Activated T-cell treated with anti-CD3 and anti-CD28 coated beads for 48 hours (primary cell): ENCODE measurements at places on chromosomes 16 and 17.

DNA sequence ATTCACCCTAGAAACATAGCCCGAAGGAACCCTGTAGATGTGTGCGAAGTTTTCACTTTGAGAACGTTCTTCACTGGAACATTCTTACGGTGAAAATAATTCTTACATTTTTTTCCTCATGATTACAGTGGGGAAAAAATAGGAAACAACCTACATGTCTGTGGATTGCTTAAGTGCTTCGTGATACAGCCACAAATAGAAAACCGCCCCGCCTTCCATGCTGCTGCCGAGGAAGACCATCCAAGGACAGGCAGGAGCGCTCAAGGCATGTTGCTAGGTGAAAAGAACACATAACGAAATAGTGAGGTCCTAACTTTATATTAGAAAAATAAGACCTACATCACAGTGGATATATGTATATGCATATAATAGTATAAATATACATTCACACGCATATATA, 78.8 kb downstream of the BMERB1 start:
- no peak for DNase-seq

GRCh38 chr16:11253009-11253994, 2.7 kb downstream of the SOCS1 start:
- no peak for DNase-seq

- no peak for DNase-seq
Measured at GRCh38 chr17:49859991-49860953, 12.4 kb upstream of the TAC4 start.

DNA sequence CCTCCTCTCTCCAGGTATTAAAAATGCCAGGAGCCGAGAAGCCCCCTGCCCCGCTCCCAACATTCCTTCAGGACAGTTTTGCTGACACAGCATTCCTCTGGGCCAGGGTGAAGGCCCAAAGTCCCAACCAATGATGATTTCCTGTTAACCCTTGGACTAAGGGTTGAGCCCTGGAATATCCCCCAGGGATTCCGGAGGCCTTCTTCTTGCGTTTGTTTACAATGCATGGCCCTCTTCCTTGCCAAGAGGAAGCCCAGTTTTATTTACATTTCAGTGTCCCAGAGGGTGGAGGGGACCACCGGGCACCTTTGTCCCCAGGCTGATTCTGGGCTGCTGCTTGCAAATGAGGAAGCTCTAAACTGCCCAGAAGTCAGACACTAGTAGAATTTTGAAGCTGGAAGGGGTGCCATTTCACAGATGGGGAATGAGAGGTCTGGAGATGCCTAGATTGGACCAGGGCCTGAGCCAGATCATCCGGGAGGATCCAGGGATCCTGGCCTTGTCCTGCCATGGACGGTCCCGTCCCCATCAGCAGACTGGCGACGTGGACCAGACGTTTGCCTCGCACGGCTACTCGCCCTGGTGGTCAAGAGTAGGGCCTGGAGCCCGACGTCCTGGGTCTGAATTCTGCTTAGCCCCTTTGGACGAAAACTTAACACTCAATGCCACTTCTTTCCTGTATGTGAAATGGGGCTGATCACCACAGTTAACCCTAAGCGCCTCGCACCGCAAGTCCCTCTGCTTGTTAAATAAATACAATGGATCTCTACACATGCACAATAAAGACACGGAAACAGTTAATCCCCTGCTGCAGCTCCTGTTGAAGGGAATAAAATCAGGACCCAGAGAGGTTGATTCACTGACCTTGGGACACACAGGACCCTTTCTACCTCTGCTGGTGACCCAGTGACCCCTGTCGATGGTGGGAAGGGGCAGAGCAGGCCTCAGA, 55.6 kb upstream of the CIBAR2 start:
- no peak for DNase-seq

DNA sequence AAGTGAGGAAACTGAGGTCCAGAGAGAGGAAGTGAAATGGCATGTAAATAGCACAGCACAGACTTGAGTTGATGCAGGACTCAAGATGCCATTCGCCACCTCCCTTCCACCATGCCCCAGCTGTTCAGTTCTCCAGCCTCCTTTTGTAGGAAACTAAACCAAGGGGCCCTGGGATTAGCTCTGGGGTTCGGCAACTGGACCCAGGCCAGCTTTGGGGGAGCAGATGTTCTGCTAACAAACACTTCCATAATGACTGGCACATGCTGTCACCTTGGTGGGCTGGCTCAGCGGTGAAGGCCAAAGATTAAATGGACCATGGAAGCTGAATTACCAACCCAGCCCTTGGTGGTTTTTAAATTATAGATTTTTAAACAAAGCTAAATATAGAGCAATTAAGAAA, 77.0 kb downstream of the IRX6 start:
- DNase-seq: no peak

GRCh38 chr17:59812139-59812538, 80.6 kb downstream of the TUBD1 start:
- no peak for DNase-seq

DNA sequence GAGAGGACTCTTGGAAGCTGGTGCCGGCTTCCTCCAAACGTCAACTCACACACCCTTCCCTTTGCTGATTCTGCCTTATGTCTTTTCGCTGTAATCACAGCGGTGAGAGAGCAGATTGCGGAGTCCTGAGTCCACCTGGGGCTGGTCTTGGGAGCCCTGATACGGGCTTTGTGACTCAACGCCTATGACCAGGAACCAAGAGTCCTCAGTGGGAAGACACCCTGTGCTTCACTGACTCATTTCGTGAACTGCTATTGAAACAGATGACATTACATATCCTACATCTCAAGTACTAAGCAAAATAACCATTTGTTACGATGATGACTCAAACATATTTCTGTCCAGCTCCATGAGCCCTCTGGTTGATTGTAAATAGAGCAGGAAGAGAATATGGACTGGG, 90.7 kb upstream of the CREBBP start:
- no peak for DNase-seq
